ENCODE measurements at places on chromosomes 4 and X.

GRCh38 chr4:168880072-168880675, 129.9 kb downstream of the CBR4 start:
- no peak for DNase-seq

GRCh38 chr4:94689155-94689860, 68.4 kb upstream of the BMPR1B start:
- DNase-seq, result no peak

- no peak for DNase-seq
Observed at GRCh38 chrX:67734111-67734753, 190.4 kb downstream of the AR start.

DNA sequence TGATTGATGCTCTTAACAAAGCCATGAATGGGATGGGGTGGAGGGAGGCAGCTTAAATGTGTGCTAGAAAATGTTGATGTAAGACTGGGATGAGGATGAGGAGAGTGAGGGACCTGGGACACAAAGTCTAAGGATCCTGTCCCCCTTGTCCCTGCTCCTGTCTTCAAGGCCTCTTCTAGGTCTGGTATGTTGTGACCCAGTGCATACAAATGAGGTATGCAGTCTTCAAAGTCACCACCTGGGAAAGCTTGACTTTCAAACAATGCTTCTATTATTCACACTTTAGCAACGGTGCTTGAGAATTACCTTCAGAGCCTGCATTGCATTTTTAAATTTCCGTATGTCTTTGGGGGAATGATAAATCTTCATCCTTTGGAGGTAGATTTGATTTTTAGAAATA, 88.4 kb upstream of the SLC34A2 start:
- DNase-seq, result no peak

- no peak for DNase-seq
Observed at GRCh38 chr4:185224597-185224996, 15.2 kb downstream of the SNX25 start.

DNA sequence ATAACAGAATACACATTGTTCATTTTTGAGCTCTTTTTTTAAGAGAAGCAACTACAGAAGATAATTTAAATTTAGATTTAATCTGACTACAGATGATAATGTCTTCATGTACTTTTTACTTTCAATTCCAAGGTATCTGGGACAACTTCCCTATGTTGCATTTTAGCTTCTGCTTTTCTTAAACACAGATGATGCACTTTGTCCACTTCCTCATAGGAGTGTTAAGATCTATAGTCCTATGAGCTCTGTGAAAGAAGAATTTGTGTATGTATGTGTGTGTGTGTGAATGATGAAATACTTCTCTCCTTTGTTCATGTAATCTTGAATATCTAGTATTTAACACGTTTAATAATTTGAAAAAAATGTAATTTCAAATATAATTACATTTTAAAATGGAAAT, 5.3 kb upstream of the FHIP1A start:
- no peak for DNase-seq

DNA sequence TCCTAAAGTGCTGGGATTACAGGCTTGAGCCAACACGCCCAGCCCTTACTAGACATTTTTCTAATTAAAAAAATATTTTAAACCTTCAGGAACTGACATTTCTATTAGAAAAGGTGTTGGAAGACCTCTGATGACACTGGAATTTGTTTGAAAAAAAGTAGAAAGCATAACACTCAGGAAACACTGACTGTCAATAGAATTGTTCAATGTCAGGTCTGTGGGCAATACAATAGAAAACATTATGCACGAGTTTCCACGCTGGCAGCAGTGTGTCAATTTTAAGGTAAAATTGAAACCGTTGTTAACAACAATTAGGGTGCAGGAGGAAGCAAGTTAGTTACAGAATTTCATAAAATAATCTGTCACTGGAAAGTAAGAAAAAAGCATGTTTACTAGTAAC, 140.7 kb upstream of the KLHL4 start:
- no peak for DNase-seq

DNA sequence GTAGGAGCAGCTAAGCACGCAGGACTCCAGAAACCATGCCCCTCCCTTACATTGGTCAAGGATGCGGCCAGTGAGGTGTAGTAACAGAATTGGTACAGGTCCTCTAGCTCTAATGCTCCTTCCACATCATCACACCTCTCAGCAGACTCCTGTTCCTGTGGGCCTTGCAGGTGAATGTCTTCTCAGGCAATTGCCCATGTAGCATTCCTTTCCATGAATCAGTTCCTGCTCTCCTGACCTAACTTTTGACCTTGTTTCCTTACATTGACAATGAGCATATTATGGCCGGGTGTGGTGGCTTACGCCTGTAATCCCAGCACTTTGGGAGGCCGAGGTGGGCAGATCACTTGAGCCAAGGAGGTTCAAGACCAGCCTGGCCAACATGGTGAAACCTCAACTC, 31.3 kb downstream of the MAP7D3 start:
- no peak for DNase-seq

GRCh38 chr4:113815826-113816225, 54.3 kb upstream of the CAMK2D start:
- DNase-seq, result no peak

GRCh38 chr4:151325111-151325948, at the start of gene SH3D19:
Gene SH3D19 (minus strand): TSS chr4:151325605. CDS start chr4:151325352, 253 bp downstream.
- no peak for DNase-seq

GRCh38 chr4:17097362-17097761, 198.9 kb upstream of the LDB2 start:
- no peak for DNase-seq

GRCh38 chr4:169909479-169909878, 116.7 kb downstream of the MFAP3L start:
- DNase-seq, result no peak
